MCF 10A (cell line): ENCODE measurements at places on chromosomes 1 and 21.

DNA sequence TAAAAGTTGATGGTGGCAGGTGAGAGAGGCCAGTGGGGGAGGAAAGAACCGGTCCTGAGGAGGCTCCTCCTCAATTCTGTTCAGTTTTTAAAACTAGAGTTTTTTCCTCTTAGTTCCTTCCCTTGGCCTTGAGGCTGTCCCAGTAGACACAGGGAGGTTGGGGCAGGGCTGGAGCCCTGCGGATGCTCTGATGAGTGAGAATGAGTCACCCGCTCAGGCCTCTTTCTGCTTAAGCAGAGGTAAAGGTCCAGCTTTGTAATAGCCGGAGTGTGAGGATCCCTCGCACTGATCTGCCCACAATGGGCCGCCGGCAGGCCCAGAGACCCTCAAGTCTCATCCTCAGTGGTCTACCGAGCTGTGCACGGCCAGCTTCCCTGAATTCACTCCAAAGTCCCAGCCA, 49.6 kb upstream of the IRF2BP2 start:
- H3K36me3 ChIP-seq, result no peaks in the 10 kb centered on the region
- H3K4me1 ChIP-seq, result peaks cover 48% of the 10 kb centered on the region
- no peaks in the 10 kb centered on the region for H3K27me3 ChIP-seq
- DNase-seq, result peak; percentile 97
- no peak overlapping the region for H3K27ac ChIP-seq

DNA sequence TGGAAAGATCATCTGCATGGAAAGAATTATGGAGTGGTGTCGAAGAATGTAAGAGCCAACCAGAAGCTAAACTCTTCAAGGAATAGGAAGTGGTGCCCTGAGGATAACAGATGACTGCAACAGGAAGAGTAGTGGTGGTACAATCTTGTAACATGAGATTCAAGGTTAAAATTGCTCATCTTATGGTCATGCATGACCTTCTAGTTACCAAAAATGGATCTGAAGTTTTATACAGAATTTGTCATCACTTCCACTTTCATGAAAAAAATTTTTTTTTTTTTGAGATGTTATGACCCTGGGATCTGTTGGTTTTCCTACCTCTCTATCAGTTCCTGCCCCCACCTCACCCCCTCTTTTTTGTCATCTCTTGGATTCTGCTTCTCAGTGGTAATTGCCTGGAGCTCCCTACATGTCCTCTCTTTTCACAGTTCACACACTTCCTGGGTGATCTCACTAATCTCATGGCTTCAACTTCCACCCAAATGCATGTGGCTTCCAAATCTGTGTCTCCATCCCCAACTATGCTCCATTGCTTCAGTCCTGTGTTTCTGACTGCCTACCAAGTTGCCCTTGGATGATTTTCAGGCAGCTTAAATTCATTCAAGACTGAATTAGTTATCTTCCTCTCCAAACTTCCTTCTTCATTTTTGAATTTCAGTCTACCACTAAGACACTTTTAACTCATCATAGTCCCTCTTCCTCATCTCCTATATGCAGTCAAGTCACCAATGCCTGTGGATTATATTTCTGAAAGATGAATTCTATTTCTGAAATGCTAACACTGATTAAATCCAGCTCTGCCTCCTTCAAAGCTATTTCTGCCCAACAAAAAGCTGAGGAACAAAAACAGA, 48.4 kb downstream of the SLAMF6 start:
- H3K4me3 ChIP-seq, result no peak overlapping the region
- no peaks in the 10 kb centered on the region for H3K36me3 ChIP-seq
- H3K27ac ChIP-seq, result no peak overlapping the region
- H3K27me3 ChIP-seq, result peaks cover 27% of the 10 kb centered on the region

DNA sequence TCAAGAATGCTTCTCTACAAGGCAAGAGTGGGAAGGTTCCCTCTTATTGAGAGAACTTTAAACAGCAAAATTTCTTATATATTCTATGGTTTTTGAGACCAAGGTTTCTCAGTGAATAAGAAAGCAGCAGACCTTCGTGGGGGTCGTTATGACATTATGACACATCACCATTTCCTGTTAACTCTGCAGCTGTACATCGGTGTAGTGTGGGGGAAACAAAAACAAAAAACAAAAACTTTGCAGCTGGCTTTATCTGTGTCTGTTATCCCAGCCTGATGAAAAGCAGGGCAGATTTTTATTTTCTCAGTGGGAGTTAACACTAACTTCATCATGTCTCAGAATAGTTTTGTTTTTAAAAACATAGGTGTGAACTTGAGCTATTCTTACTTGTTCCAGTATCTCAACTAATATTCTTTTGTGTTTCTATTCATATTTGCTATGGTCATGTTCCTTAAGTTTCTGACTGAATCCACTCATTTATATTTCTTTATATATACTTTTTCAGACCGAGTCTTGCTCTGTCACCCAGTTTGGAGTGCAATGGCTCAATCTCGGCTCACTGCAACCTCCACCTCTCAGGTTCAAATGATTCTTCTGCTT, 2.1 kb downstream of the SDE2 start:
- peak overlapping the region; percentile 61 for H3K4me3 ChIP-seq
- peak overlapping the region; percentile 1 for H3K27ac ChIP-seq
- no peaks in the 10 kb centered on the region for H3K27me3 ChIP-seq
- no peak for DNase-seq

GRCh38 chr1:24157918-24158481, 15.1 kb upstream of the IL22RA1 start:
- peak overlapping the region; percentile 8 for H3K27ac ChIP-seq
- peak; percentile 19 for DNase-seq
- no peaks in the 10 kb centered on the region for H3K27me3 ChIP-seq
- H3K36me3 ChIP-seq, result no peaks in the 10 kb centered on the region
- no peaks in the 10 kb centered on the region for H3K4me1 ChIP-seq
- no peak overlapping the region for H3K4me3 ChIP-seq

- H3K36me3 ChIP-seq, result no peaks in the 10 kb centered on the region
- peaks cover 12% of the 10 kb centered on the region for H3K4me1 ChIP-seq
- H3K4me3 ChIP-seq, result no peak overlapping the region
- no peaks in the 10 kb centered on the region for H3K27me3 ChIP-seq
- no peak for DNase-seq
Measured at GRCh38 chr1:20099533-20099932, 19.8 kb downstream of the PLA2G2D start.

GRCh38 chr1:154346276-154346917, 21.1 kb downstream of the ATP8B2 start:
- peaks cover 6% of the 10 kb centered on the region for H3K4me1 ChIP-seq
- H3K4me3 ChIP-seq, result no peak overlapping the region
- no peaks in the 10 kb centered on the region for H3K27me3 ChIP-seq
- no peak for DNase-seq
